ENCODE measurements at places on chromosomes 13 and 19.

- DNase-seq: no peak
Measured at GRCh38 chr19:42113641-42114348, 18.5 kb downstream of the POU2F2 start.

DNA sequence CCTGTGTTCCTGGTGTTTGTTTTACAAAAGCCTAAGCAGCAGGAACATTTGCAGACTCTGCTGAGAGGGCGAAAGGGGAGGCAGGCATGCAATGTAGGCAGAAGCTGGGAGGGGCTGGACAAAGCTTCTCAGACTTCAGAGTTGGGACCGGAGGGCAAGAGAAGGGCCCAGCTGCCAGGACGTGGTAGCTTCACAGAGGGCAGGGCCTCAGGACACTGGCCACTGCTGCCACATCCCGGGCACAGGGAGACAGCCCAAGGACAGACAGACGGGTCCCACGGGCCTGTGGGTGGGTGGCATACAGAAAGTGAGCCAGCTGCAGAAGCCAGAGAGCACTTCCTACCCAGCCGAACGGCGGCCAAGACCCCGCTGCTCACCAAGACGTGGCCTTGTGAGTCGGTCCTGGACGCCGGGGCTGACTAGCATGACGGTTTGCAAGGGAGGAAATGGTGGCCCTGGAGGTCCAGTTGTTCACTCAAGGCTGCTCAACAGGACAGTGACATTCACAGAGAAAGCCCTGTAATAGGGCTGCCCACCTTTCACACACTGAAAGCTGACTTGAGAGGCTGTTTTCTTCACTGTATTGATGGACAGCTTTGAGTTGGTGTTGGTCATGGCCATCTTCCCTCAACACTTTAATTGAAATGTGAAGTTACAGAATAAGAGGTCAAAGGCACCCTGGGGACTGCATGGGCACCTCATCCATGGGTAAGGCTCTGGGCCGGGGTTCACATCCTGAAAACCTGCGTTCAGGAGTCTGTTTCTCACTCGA is 23.7 kb upstream of the TFDP1 start:
- no peak for DNase-seq

DNA sequence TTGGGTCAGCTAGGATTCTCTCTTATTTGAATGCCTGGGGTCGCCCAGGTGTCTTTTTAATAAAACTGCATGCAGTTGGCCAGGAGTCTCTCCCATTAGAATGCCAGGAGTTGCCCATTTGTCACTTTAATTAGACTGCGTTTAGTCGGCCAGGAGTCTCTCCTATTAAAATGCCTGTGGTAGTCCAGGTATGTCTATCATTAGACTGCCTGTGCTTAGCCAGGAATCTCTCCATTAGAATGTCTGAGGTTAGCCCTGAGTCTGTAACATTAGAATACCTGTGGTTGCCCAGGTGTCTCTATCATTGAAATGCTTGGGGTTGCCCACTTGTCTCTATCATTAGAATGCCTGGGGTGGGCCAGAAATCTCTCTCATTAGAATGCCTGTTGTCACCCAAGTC is 1470.9 kb downstream of the UQCRFS1 start:
- no peak for DNase-seq

DNA sequence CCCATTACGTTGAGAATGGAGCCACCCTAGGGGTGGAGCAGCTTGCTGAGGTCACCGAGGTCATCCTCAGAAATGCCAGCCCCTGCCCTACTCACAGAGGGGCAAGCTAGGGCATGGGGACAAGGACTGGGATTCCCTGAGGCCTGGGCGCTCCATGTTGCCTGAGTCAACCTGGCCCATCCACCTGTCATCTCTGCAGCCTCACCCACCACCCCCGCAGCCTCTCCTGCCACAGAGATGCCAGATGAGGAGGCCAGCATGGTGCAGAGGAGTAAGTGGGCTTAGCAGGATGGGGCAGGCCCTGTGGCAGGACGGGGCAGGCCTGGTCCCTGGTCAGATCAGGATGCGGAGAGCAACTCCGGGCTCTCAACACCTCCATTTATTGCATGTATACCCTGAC is 9.5 kb downstream of the NKPD1 start:
- no peak for DNase-seq

DNA sequence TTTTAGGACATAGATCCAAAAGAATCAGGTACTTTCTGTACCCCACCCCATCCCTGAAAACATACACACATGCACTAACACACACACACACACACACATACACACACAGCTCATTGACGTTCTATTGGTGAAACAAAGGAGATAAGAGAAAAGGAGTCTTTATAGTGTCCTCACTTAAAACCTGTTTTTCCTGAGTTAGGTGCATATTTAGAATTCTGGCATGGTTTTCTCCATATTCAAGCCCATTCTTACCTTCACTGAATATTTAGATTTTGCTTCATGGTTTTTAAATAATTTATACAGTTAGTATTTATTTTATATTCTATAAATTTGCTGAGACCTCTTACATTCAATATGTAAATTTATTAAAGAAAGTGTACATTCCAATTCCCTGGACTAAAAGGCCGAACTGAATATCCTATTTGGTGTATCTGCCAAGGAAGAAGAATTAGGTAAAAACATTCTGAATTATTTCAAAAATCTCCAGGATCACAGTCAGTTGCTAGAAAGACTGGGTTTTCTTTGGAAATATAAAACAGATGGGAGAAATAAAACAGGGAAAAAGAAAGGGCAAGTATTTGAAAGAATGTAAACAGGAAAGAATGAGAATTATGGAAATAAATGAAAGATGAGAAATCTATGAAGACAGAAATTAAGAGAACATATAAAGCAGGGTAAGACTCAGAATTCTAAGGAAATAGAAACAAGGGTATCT is 556.2 kb downstream of the KCTD12 start:
- DNase-seq: no peak

DNA sequence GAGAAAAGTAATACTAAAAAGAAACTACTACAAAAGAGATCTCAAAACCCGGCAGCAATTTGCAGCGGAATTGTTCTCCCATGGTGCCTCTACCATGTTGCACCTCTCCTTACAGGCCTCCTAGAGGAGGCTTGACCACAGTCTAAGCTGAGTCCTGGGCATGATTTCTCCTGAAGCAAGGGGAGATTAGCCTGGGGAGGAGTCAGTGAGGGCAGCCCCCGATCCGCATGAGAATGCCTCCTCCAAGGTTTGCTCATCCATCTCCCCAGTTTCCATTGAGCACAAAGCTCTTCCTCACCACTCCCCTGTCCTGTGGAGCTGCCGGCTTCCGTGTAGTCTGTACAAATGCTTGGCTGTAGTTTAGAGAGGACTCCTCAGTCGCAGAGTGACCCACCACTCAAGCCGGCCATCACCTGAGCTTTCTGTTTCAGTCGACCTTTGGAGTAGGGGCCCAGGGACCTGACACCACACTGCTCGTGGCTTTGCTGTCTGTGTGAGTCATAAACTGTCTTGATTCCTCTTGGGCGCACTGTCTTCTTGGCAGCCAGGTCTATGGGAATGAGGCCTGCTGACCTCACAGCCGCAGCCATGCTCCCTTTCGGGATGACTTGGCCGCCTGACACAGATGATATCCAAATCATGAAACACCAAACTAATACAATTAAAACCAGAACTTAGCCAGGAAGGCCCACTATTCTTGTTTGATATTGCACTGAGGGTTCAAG is 72.3 kb downstream of the C1QTNF9 start:
- DNase-seq: no peak

DNA sequence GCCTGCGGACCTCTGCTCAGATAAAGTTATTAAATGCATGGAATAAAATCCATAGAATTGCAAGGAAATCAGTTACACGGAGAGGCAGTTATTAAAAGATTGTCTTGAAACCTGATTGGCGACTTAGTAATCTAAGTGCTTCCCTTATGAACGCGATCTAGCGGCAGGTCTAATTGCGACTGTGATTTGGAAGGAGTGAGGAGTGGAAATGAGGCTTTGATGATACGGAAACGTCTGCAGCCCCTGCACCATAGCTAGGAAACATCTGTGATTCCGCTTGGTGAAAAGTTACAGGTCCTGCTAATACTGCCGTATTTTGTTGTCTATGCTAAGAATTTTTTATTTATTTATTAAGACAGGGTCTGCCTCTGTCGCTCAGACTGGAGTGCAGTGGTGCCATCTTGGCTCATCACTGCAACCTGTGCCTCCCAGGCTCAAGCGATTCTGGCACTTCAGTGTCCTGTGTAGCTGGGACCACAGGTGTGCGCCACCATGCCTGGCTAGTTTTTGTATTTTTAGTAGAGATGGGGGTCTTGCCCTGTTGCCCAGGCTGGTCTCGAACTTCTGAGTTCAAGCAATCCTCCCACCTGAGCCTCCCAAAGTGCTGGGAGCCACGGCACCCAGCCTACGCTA is 887 bp downstream of the NDUFS7 start:
- DNase-seq: no peak

- no peak for DNase-seq
Measured at GRCh38 chr13:75115171-75115570, 366.8 kb downstream of the TBC1D4 start.

- no peak for DNase-seq
Measured at GRCh38 chr13:46176756-46177155, 5.2 kb downstream of the LCP1 start.

- DNase-seq: no peak
Measured at GRCh38 chr13:26024558-26024957, 27.3 kb downstream of the SHISA2 start.

- DNase-seq: no peak
Measured at GRCh38 chr13:42891591-42891990, 100.5 kb downstream of the EPSTI1 start.

- no peak for DNase-seq
Measured at GRCh38 chr13:113125506-113126264, 3.1 kb downstream of the F10 start.

GRCh38 chr13:76921516-76921915 is 26.8 kb upstream of the ACOD1 start:
- no peak for DNase-seq

DNA sequence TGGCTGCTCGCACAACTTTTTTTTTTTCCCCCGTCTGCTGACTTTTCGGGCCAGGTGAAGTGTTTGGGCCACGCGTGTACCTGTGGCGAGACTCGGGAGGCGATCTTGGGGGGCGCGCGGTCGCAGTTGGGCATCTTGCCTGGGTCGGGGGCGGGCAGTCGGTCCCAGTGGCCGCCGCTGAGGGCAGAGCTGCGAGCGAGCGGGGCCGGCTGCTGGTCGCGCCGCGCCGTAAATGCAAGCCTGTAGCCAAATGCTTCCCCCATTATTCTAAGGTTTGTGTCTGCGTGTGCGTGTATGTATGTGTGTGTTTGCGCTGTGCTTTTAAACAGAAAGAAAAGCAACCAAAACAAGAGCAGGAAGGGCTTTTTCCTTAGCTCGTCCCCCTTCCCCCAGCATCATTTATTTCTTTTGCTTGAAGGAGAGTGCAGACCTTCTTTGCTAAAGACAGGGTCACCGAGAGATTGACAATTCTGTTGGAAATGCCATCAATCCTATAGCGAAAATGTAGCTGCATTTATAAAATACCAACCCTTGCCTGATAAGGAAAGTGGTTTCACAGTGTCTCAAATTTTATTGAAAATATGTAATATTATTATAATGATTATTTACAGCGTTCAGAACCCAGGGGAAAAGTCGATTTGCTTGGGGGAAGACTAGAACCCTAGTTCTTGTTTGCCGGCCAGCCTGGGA is 143.2 kb upstream of the ZNF536 start:
- no peak for DNase-seq

DNA sequence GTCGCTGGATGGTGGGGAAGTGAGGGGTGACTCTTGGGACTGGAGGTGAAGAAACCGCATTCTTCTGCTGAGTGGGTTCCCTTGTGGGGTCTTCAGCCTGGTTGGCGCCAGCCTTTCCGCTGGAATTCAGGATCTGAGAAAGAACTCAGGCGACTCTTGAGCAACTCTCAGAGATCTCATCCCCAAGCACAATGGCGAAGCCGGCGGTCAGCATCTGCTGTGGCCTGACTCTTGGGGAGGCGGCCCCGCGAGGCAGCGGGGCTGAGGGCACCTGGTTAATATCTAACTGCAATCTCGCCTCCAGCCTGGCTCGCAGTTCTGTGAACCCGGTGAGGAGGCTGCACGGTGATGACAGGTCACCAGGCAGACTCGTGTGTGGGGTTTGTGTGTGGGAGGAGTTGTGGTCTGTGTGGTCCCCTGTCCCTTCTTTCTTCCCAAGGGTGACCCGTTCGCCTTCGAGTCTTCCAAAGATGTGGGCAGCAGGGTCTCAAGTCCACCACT is 883 bp downstream of the ZNF441 start:
- DNase-seq: peak; percentile 4

DNA sequence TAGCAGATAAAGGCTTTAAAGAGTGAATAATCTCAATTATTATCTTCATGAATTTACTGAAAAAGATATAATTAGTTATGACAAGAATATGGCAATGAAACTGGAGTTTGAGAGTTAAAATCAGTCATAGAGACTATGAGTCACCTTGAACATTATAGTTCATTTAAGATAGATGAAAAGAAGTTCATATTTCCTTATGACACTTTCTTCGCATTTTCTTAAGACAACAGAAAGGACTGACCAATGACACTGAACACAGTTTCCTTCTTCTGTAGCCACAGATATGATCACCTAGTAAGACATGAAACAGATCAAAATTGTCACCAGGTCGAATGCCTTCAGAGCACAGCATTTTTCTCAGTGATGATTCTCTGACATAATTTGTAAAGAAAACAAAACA is 202.1 kb downstream of the KLF12 start:
- DNase-seq: no peak

- DNase-seq: no peak
Measured at GRCh38 chr13:95485518-95486144, 66.9 kb upstream of the CLDN10 start.

DNA sequence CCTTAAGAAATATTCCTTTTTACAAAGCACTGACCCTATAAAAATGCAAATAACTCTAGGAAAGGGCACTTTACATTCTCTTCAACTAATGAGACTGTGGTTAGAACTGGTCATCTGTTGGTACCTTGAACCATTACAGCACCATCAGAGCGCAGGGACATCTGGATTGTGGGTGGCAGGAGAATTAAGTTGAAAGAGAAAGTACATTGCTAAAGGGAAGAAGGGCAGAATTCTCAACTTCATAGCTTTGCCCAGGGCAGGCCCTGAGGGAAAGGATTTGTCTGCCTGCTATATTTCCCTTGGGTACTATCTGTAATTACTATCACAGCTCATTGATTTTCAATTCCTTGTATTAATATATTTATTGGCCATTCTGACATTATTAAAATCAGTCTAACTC is 196.8 kb downstream of the KLF12 start:
- no peak for DNase-seq
